IPS DF 6.9 (cell line): ENCODE measurements at places on chromosomes 3 and 15.

- no peak for DNase-seq
These were observed 512.6 kb upstream of the CBLB start for GRCh38 chr3:106381286-106381938.

DNA sequence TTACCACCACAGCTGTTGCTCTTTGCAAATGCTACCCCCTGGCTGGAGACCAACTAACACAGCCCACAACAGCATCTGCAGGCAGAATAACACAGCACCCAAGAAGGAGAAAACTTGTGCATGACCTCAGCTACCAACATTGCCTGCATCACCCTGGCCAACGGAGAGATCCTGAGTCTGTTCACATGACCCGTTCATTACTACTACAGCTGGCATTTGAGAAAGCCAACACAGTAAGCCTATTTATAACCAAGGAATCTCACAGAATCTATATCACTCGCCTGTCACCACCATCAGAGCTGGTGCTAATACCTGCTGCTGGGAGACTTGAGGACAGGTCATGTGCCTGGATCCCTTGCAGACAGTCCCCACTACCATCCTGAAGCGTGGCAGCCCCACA, 215.2 kb downstream of the POLQ start:
- no peak for DNase-seq

DNA sequence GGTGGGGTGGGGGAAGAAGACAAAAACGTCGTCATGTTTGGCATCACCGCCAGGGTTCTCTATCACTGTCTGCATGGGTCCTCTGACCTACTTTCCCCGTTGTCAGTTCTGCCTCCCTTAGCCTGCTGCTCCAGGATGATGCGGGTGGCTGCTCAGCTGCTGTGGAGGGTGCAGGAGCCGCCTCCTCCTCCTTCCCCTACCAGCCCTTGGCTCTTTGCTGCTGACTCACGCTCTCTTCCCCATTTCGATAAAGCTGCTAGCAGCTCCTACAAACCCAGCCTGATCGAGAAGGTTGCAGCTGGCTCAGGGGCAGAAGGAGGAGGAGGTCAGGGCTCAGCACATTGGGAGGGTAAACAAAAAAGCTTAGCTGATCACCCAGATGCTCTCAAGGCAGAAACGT, 49.5 kb upstream of the SEC13 start:
- DNase-seq = no peak

GRCh38 chr15:57312318-57313133, 63.8 kb upstream of the CGNL1 start:
- no peak for DNase-seq

DNA sequence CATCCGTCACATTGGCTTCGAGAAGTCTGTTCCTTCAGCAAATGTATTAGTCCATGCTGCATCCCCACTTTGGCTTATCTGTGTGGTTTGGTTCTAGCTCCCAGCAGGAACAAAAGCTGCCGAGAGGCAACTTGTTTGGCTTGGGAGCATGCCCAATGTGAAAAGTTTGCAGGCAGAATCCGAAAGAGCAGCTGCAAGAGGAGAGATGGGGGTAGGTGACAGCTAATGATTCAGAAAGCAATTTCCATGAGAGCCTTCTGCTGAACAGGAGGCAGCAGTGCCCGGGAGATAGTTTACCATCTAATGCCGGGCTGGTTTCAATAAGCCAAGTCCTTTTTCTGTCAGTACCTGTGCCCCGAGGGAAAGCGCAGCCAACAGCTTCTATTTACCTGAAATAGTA, 60.2 kb downstream of the GRM7 start:
- DNase-seq = no peak

- DNase-seq = no peak
These were observed at the start of gene CSK for GRCh38 chr15:74781431-74782258. Gene CSK, plus strand, starts transcription at chr15:74782080. Its CDS starts 16,218 bp downstream, at chr15:74798298.

DNA sequence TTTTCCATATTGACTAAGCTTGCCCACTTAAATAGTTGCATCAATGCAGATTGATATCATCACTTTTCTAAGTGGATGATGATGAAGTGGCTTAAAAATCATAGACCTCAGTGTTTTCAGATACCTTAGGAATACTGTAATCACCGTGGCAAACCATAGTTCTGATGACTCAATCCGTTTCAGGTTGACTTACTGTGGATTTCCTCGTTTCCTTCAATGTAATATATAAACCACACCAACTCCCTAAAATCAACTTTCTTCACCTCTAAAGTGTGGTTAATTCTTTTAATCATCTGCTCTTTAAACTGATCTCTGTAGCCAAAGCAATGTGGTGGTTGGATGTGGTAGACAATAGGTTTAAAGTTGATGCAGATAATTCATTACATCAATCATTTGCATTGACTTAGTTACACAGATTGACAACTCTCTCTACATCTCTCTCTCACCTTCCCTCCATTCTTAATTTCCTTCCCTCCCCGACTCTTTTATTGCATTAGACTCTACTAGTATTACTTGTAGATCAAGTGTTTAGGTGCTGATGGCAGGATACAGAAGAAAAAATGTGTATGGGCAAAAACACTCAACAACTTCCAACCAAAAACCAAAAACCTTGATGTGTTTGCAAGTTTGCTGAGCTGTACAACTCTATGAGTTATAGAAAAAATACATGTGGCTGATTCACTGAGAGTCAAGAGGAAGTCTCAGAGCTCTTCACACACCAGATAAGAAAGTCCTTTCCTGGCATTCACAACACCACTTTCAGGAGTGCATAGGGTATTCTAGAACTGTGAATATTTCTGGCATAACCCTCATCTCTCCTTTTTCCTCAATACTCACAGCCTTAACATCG, 243.5 kb downstream of the NFKBIZ start:
- DNase-seq = no peak

DNA sequence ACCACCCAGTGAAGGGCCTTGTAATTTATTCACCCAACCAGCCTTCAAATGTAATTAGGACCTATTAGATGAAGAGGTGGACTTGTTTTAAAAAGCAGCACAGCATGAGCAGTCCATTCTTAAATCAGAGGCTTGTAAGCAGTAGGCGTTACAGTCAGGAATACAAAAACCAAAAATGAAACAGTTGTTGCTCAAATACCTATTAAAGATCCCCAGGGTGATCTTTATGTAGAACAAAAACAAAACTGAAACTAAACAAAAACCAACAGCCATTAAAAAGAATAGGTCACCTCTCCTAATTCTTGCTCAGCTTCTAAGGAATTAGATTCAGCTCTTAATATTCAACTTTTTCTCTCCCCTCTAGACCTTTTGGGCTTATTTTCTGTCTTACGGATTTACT, 104.9 kb upstream of the ST8SIA2 start:
- no peak for DNase-seq

DNA sequence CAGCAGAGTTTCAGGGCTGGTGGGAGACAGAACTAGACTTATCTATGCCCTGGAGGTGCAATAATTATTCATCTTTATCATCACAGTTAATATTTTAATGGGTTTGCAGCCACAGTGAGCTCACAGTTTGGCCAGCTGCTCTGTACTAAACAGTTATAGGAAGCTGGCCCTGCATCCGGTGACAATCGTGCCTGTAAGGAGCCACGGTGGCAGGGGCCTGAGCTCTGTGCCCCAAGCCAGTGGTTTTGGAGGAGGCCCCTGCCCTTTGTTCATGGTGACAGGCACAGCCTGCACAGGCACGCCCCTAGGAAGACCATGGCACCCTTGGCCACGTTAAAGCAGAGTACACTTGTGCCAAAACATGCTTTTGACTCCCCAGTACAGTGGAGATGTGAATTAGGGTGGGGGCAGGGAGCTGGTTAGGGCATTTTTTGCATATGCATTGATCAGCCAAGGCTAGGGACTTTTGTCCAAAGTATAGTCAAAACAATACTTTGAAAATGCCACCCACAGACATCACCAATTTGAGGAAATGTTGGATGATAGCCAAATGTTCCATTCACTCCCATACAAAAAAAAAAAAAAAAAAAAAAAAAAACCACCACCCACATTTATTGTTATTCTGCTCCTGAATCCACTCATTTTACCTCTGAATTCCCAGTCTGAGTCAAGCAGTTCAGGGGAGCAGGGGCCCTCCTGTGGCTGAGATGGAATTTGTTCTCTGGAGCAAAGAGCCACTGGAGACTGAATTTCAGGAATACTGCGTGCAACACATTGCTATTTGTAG, 3.4 kb upstream of the RFTN1 start:
- DNase-seq = no peak

DNA sequence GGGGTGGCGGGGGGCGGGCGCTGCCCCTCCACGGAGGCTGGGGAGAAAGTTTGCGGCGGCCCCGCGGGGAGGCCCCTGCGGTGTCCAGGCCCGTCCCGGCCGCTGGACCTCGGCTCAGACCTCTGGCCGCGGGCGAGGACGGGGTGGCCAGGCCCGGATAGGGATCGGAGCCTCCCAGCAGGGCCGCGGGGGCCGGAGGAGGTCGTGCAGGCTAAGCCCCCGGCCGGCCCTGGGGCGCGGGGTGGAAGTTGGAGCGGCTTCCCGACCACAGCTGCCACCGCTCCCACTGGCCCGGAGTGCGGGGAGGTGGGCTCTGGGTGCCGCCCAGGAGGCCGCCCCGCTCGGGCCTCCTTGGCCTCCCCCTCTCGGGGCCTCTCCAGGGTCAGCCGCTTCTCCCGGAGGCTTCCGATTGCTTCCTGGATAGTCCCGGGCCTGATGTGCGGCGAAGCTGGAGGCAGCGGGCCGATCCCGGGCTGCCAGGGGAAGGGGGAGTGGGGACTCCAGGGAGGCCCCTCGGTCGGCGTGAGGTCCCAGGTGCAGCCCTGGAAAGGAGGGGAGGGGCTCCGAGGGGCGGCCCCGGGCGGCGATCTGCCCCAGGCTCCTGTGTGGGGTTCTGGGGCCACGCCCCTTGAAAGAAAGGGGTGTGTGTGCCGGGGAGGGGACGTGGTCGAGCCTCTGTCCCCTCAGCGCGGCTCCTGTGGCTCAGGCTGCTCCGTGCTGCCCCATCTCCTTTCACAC, 907 bp downstream of the PLXNA1 start:
- DNase-seq = no peak

DNA sequence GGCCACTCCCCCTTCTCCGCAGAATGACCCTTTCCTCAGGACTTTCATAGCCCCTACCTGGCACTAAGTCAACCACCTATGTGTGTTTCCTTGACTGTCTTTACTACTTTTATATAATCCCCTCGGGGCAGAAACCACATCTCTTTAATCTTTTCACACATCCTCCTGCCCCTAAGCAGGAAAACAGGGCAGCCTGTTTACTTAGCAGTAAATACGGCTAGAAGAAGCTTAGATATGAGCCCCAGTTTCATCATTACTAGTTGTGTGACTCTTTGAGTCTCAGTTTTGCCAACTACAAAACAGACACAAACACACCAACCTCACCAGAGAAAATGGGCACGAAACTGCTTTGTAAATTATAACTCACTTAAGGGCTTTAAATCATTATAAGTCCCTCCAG, 98.3 kb downstream of the CYP19A1 start:
- no peak for DNase-seq

DNA sequence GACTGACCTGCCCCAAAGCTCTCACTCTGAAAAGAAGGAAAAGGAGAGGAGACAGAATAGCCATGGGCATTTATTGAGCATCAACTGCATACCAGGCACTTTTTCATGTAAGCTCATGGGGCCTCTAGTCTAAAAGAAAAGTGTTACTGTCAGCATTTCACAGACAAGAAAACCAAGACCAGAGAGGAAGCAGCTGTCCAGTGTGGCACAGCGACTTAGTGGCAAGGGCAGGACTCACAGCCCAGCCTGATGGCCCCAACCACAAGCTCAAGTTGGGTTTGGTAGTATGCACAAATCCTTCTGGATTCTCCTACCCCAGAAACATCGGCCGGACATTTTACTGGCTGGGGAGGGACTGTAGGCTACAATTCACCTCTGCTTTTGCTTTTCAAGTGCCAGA, 5.8 kb downstream of the EFCC1 start:
- no peak for DNase-seq

- no peak for DNase-seq
These were observed 11.8 kb downstream of the LPCAT4 start for GRCh38 chr15:34355241-34355640.

DNA sequence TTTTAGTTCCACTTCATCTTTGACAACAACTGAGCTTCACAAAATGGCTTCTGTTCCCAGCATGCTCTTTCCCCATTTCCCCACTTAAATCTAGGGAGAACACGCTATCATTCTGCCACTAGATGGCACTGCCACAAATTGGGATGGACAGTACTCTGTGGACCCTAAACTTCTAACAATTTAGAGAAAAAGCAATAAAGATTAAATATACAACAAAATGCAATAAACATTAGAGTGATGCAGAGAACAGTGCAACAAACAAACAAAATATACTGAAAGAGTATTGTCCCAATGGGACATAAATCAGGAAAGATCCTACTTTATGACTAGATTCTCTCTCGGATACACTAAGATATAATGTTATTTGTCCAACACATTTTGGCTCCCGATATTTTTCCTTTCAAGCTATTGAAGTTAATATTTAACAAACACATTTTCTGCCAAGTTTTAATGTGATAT, 169.7 kb upstream of the TMCO5A start:
- DNase-seq = peak; percentile 37

- DNase-seq = no peak
These were observed 311.9 kb downstream of the EDEM1 start for GRCh38 chr3:5499404-5499803.

DNA sequence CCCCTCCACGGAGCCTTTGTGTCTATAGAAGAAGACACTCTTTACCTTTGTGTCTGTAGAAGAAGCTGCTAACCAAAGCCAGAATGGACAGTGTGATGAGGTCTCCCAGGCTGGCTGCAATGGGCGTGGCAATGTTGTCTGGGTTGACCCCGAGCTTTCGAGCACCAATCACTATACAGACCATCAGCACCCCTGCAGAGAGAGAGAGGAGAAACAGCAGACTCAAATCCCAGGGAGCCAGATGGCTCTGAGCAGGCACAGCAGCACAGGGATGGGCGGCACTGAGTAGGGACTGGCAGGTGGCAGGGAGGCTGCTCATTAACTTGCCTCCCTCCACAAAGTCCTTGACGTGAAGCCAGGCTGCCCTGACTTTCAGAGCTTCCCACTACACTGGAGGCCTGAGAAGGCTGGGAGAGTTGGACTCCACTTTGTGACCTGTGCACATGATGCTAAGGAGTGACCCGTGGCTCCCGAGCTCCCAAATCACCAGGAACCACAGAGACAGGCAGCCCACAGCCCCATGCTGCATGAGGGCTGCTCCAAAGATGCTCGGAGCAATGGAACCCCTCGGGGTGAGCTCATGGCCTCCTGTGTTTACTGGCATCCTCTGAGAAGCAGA, 53.9 kb downstream of the ROPN1B start:
- DNase-seq = no peak

DNA sequence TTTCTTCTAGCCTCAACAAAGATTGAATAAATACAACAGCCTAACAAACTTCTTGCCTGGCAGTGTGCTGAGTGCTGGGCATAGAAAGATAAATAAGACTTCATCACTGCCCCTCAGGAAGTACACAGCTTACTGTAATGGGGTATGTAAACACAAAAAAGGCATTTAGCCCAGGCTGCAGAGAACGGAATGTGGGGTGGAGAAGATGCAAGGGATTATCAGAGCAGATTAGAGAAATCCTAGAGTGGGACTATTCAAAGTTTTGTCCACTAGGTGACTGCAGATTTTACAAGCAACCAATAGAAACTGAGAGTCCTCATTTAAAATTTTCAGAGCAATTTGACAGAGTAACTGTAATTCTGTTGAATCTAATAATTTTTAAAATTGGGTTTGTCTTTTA, 35.4 kb upstream of the TSC22D2 start:
- no peak for DNase-seq

GRCh38 chr3:53056442-53056841, 10.6 kb upstream of the SFMBT1 start:
- no peak for DNase-seq

- DNase-seq = no peak
These were observed 26.9 kb upstream of the ADCY5 start for GRCh38 chr3:123475786-123476185.
